ENCODE measurements at places on chromosomes 11 and 22.

DNA sequence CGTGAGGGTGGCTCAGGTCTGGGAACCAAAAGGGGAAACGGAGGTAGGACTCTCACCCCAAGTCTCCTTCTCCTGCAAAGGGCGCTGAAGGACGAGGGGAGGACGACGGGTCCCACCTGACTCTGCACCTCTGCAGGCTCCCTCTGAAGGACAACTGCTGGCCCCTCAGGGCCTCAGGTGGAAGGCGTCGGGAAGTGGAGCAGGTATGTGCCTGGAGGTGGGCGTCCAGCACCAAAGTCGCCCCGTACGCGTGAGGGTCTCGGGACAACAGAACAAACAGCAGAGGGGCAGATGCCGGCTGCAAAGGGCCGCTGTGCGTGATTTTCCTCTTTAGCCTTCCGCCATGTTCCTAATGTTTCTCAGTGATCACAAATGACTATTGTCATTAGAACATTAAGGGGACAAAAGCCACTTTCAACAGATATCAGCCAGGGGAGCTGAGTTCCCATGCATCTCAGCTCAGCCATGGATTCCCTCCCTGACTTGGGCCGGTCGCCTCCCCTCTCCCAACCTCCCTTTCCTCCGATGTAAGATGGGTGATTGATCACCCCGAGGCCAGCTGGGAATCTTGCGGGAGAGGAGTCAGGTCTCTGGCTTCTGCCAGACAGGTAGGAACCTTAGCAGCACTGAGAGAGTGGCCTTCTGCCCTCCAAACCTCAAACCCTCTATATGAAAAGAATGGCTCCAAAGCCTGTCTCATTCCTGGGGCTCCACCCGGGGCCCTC lies 836 bp downstream of the SLC16A8 start:
- no peak for DNase-seq

DNA sequence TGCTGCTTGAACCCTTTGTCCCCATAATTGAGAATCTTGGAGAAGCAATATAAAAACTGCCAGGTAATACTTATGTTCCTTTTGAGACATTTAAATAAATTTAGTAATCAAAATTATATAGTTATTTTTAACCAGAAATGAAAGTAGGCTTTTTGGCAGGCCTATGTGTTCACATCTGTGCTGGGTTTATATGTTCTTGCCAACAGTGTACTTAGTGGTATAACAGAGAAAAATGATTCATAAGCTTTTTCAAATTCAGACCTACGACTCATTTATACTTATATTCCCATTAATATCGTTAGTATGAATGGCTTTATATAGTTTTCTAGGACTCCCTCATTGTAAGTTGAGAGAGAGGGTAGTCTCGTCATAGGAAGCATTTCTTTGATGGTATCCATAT lies 79.0 kb downstream of the DDX10 start:
- no peak for DNase-seq

DNA sequence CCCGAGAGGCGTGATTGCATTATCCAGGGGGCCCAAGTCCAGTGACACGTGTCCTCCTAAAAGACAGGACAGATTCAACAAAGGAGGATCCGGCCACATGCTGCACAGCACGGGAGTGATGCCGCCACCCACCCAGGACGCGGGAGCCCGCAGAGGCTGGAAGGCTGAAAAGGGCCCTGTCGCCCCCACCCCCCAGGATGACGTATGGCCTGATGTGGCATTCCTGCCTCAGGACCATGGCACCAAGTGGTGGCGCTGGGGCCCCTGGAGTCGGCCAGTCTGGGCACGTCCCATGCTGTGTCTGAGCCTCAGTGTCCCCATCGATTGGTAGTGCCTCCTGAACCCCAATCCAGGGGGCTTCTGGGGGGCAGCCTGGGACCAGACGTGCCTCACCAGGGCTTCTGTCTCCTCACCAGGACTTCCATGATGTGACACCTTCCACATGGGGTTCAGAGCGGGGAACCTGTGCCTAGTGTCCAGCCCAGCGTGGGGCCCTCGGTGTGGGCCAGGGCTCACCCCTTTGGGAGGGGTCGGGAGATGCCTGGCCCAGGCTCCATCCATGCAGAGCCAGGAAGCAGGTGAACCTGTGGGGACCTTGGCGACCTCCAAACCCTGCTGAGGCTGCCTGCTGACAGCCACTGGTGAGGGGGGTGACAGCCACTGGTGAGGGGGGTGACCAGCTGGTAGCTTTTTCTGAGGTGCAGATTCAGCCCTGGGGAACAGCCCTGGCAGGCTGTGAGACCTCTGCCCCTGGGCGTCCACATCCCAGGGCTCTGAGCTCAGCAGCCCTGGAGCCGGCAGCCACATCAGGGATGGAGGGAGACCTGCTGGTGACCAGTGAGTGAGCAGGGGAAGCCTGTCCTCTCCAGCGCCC lies 75.3 kb downstream of the KCNQ1 start:
- no peak for DNase-seq

- peak; percentile 23 for DNase-seq
Measured at GRCh38 chr22:32080904-32081303, 37.8 kb downstream of the SLC5A1 start.

DNA sequence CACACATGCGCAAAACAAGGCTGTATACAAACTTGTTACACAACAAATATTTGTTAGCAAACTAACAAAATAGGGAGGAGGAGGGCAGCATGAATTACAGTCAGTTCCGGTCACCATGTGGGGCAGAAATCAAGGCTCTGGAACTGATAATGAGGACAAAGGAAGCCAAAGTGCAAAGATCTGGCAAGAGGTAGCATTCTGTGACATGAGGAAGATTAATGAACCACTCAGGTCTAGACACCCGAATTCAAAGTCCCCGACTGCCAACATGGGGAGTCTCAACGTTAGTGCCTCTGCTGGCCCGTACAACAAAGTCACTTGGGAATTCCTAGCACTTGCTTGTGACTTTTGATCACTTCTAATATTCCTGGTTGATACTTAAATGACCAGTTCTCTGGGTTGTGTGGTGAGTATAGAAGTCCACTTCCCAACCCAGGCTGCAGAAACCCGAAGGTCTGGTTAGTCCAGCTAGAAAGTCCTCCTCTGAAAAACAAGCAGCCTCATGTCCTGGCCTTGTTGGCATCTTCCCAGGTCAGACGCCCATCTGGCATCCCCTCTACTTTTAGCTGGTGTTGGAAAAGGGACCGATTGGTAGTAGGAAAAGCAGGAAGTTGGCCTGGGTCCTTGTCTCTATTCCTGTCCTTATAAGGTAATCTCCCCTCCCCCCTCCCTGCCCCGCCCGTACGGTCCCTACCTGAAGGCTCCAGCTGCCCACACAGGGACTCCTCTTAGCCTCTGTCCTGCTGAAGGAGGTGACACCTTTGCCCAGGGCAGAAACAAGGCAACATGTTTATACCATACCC lies 1.6 kb downstream of the SUN2 start:
- no peak for DNase-seq

DNA sequence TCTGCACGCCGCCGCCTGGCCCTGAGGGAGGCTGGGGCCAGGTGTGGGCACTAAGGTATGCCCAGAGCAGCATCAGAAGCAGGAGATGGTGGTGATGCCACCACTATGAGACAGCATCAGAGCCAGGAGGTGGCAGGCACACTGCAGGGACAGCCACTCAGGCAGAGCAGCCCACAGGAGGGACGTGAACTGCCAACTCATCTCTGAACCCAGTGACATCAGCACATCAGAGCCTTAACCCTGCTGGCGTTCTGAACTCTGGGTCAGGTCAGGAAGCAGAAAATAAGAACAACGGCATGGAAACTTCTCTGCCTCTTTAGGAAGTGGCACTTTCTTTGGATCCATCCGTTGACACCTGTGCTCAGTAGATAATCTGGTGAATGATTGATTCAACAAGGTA lies 14.7 kb upstream of the IFT27 start:
- DNase-seq = no peak

DNA sequence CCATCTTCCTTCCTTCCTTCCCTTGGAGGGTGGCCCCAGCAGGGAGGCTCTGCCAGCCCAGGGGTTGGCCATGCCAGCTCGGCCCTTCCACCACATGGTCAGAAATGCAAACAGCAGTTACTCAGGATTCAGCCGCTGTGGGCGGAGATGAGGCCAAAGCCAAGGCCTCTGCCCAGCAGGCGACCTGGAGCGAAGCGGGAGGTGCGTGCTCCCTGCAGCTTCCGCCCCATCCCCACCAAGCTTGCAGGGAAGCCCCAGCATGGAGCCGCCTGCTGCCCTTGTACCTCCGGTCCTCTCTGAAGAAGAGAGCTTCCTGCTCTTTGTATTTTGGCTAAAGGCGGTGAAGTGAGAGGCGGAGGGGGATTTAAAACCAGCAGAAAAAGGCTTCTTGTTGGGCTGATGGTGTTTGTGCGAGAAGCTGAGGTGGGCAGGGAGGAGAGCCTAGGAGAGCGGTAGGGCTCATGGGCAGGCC lies 50.4 kb downstream of the ANO1 start:
- DNase-seq = no peak

- no peak for DNase-seq
Measured at GRCh38 chr22:29530716-29531115, 22.8 kb downstream of the THOC5 start.

GRCh38 chr11:129041611-129042018 lies 98.9 kb upstream of the TP53AIP1 start:
- no peak for DNase-seq

DNA sequence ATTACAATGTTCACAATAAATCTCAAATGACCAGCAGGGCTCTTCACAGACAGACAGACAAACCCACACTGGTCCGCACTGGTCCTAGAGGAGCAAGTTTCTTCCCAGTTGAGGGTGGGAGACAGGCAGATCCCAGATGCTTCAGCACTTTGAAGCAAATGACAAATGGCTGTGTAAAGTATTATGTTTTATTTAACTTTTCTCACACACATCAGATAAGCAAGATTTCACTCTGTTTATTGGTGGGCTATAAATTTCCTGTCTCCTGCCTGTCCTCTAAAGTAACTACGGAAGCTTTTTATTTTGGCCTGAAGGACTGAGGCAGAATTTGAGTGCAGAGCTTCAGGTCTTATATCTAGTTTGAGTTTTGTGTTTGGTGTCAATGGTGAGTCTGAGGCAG lies 174.7 kb upstream of the MTNR1B start:
- DNase-seq = no peak

DNA sequence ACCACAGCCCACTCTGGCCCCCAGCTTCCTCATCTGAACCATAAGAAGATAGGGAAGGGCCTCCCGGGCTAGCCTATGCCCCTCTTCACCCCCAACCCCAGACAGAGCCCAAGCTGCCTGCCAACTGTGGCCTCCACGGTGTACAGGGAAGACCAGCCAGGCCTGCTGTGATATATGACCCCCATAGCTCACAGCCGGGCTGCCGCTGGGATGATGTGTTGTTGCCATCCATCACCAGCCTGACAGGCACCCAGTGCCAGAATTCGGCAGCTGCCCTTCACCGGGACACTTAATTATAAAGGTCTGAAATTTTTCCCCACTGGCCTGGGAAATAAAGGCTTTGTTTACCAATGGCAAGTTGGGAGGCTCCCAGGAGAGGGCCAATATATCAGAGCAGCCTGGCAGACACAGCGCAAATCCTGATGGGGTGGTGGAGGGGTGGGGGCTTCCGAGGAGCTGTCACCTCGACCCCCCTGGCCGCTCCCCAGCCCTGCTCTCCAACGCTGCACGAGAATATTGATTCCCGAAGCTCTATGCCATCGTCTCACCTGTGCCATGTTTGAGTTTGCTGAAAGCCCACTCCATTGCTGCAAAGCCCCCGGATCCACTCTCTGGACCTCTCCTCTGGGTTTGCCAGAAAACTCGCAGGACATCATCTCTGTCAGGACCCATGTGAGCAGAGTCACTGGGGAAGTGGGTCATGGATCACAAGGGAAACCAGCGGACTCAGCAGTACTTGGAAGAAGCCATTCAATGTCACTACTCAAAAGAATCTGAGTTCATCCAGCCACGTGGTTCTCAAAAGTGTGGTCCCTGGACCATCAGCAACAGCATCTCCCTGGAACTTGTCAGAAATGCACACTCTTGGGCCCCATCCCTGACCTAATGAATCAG lies 296.9 kb downstream of the MN1 start:
- DNase-seq = no peak

DNA sequence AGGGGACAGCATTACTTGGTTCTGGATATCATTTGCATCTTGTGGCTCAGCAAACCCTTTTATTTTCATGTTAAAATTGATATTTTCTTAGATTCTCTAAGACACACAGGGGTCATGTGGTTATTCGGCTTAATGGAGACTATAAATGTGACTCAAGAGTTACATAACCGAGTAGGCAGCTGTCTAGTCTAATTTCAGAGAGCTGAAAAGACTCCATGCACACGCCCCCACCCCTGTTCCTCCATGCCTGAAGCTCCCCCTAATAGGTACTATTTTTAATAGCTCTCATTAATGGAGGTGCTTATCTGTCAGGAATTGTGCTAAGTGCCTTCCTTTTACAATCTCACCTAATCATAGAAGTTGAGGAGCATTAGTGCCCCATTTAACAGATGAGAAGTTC lies 189.2 kb upstream of the ARHGAP20 start:
- DNase-seq = no peak

GRCh38 chr11:1070594-1071462 lies 3.8 kb upstream of the MUC2 start:
- DNase-seq = no peak

DNA sequence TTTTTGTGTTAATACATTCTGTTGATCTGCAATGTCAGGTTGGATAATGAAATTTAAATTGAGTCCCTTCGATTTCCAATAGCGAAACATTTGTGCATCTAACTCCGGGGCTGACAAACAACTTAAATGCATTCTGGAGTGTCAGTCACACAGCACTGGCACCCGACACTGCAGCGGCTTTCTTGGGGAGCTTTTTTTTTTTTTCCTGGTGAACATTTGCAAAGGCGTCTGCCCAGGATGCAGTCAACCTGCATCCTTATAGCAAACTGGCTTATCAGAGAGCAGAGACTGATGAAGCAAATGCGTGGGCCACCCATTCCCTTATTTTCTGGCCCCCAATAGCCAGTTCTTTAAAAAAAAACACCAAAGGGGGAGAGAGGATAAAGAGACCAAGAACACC lies 1167.7 kb downstream of the LRRC4C start:
- no peak for DNase-seq

- DNase-seq = no peak
Measured at GRCh38 chr11:73652856-73653559, 6.6 kb downstream of the PLEKHB1 start.

DNA sequence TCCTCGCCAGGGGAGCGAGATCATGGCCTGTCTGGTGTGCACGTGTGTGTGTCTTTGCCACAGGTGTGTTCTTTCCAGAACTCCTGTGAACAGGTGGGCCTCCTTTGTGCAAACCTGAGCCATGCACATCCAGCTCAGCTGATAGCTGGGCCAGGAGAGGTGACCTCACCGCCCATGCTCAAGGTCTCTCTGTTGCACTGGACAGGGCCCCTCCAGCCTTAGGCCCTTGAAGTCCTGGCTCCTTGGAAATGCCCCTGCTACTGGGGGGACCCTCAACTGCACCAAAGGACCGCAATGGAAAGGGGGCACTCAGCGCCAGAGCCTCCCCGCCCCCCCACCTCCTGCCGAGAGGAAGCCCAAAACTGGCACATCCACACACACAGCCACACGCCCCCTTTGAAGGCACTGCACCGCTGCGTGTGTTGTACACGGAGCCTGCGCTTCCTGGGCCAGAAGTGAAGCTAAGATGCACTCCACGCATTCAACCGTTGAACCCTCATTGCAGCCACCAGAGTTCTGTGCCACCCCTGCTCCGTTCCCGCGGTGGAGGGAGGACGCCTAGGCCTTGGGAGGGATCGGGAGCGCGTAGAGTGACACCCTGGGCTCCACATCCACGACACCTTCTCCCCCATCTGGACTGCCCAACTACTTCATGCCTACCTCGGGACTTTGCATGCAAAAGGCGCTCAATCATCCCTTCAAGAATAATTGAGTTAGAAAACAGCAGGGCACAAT lies 16.4 kb upstream of the IL2RB start:
- no peak for DNase-seq

GRCh38 chr11:120338107-120338933 lies 2.1 kb downstream of the ARHGEF12 start:
- no peak for DNase-seq
